ENCODE measurements at places on chromosomes 5 and 9.

GRCh38 chr9:91676046-91676445, 252.4 kb upstream of the NFIL3 start:
- no peak for DNase-seq

- DNase-seq = no peak
Observed at GRCh38 chr9:16321461-16322119, 548.9 kb downstream of the BNC2 start.

DNA sequence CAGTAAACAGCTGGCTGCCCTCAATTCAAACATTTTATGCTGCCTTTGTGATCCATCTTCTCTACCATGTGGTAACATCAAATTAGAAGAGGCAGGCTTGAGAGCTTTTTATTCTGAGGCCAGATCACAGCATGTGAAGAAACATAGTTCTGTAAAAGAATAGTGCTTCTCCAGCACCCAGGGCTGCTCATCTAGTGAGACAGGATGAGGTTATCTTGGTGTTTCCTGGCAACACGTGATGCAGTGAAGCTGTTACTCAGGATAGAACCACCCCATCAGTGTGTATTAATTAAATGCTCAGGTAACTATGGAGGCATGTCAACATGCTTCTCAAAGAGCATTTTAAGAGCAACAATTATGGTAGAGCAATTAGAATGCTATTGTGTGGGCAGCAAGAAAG, 400.5 kb upstream of the ACO1 start:
- DNase-seq = no peak

GRCh38 chr5:160291467-160291866, 20.9 kb downstream of the CCNJL start:
- no peak for DNase-seq

- DNase-seq = no peak
Observed at GRCh38 chr9:33988219-33988890, 60.3 kb downstream of the UBAP2 start.

DNA sequence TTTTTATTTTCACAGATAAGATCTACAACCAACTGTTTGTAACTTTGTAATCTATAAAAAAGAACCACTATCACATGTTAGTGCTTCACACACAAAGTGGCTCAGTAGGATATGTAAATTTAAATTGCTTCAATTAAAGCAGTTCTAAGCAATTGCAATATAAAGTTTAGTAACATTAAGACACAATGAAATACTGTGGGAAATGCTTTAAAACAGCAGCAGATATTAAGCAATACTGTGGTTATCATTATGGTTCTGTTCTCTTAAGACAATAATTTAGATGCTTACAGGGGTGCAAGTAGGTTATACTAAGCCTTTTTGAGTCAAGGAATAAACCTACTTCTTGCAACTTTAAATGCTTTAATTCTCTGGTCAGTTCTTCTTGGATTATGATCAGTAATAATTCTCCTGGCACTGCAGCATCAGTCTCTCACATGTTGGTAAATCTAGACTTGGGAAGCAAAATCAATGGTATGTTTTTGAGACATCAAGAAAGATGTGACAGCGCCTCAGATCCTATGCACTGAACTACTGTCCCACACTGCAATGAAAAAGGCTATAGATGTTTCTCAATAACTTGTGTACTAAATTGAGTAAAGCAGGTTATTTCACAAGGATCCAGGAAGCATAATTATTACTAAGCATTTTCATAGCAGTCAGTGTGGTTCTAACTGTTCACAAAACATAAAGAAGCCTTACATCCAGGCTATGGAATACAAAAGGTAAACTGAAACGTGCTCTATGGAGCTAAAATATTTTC, 338.7 kb upstream of the PDE4D start:
- no peak for DNase-seq

DNA sequence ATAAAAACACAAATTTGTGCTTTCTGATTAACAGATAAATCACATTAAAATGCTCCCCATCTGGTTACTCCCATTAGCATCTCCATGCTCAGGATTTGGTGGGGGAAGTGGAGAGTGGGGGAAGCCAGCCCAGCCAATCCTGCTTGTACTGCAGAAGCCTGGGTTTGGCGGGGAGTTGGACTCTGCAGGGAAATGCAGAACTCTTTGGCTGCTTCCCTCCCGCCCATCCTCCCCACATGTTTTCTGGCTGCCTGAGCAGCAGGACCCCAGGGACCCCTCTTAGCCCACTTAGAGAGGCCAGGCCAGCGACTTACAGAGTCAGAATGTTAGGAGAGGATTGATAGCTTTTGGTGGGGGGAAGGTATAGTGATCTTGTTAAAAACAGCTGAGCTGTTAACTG, 59.5 kb upstream of the FOXI1 start:
- DNase-seq = no peak

DNA sequence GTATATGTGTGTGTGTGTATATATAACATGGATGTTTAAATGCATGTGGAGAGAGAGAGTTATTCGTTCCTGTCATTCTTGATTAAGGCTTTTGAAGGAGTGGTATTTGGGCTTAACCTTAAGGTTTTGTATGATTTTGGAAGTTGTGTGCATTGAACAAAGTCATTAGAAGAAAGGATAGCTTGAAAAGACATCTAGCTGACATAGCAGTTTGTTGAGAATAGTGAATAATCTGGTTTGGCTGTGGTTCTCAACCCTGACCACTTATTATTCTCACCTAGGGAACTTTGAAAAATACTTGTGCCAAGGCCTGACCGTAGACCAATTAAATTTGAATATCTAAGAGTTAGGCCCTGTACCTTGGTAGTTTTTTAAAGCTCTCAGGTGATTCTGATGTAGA, 141.1 kb upstream of the SH3GL2 start:
- DNase-seq = no peak

DNA sequence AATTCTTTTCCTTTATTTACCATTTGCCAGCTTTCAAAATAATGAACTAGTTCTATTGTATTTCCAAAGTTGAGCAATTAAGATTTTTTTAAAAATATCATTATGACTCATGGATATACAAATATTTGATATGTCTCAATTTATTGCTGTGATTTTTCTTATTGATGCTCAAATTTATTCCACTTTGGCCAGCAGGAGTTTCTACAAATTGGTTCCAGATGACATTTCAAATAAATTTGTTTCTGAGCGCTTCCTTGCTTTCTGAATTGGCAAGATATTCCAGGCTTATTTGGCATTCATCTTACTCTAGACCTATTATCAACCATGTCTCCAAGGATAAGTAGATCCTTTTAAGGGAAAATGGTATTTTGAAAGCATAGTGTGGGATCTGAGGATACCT, 58.5 kb upstream of the TJP2 start:
- no peak for DNase-seq
